Activated T-cell treated with anti-CD3 and anti-CD28 coated beads, Interleukin-2, amount 50 U/mL, for 1 hour (primary cell): ENCODE measurements at places on chromosomes 7 and 10.

DNA sequence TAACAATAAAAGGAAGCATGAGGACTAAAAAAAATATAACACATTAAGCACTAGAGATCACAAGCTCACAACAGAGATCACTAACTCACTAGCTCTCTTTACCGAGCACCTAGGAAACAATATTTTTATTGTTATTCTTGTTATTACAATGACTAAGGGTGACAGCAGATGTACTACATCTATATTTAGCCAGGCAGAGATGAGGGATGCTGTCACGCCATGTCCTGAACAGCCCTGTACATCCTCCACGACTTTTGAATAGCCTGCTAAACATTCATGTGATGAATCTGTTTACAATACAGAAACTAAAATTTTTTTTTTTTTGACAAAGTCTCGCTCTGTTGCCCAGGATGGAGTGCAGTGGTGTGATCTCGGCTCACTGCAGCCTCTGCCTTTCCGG lies 22.7 kb downstream of the FAM133B start:
- DNase-seq, result no peak

- peak; percentile 90 for DNase-seq
Measured at GRCh38 chr10:17229967-17230682, 2.1 kb downstream of the VIM start.

DNA sequence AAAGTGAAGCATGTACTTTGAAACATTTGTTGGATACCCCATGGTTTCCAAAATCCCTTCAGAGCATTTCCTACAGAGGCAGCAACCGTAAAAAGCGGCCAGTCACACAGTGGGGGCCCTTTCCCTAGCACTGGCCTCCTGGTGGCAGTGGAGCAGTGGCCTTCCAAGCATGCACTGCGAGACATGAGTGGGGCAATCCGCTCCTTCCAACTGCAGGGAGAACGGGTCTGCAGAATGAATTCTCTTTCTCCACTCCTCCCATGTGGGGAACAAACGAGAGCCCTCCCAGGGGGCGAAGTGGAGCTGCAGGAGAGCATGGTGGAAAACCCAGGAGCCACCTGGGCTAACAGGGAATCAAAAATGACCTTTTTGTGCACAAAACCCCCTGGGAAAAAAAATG lies 542.9 kb upstream of the GALNT17 start:
- no peak for DNase-seq

DNA sequence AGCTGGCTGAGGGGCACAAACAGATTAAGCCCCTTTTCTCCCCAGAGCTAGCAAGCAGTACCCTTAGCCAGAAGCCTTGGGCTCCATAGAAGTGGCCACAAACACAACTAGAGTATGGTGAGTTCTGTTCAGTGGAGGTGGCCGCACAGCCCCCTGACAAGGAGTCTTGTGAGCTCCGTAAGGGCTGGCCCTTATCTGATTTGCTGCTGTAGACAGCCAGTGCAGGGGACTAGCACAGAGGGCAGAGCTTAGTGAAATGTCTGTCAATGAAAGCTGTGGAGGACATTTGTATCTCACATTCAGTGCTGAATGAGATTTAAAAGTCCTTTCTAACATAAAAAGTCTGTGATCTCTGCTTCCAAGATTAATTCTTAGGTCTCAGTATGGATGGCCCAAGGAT lies 137.3 kb downstream of the AUTS2 start:
- no peak for DNase-seq
